ENCODE measurements at places on chromosomes 5 and 9.

GRCh38 chr5:40318395-40318794, 361.3 kb upstream of the PTGER4 start:
- DNase-seq: no peak

GRCh38 chr5:131377785-131378325, 114.0 kb downstream of the CDC42SE2 start:
- DNase-seq: no peak

- DNase-seq: no peak
Measured at GRCh38 chr5:68159224-68159951, 56.2 kb upstream of the PIK3R1 start.

DNA sequence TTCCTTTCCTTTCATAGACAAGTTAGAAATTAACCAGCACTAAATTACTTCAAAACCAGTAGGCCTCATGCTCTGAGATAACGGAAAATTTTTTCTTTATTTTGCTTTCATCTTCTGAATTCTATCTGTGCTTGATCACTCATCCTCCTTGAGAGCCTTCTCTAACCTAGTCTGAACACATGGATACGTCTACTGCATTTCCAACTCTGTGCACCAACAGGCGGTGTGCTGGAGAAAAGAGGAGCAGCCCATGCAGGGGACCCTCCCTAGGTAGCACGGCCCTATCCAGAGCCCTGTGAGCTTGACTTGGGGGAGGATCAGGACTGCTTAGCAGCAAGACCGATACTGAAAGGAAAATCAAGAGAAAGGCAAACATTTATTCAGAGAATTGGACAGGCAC, 149.8 kb downstream of the AUH start:
- no peak for DNase-seq

DNA sequence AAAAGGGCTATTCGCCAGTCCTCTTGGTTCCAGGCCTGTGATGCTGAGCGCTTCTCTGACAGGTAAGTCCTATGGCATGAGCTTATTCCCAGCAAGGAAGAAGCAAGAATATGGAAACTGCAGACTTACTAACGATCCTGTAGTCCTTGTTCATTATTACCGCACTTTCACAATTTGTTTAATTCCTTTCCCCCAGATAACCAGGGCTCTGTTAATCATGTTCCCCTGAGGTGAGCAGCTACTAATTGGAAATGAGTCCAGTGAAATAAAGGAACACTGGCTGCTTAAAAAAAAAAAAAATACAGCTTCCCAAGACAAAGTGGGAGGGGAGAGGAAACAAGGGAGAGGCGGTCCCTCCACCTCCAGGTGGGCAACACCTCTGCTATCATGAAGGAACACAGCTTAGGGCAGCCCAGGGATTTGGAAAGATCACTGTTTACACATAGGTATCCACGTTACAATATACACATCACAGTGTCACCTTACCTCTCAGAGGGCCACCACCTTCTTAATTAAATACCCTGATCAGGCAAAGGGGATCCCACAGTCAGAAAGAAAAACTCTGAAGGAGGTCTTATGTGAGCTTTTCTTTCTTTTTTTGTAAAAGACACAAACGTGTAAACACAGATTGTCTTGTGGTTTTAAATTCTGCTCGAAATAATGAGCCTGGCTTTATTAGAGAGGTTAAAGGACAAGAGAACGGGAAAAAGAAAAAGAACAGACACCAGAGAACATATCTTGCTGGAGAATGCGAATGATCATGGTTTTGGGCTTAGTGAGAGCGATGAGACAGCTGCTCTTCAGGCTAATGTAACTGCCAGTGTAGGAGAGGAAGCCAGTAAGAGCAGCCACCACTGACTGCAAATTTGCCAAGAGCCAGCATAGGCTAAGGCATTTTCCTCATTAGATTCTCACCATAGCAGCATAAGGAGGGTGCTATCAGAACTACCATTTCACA, 258.6 kb downstream of the CRB2 start:
- no peak for DNase-seq

DNA sequence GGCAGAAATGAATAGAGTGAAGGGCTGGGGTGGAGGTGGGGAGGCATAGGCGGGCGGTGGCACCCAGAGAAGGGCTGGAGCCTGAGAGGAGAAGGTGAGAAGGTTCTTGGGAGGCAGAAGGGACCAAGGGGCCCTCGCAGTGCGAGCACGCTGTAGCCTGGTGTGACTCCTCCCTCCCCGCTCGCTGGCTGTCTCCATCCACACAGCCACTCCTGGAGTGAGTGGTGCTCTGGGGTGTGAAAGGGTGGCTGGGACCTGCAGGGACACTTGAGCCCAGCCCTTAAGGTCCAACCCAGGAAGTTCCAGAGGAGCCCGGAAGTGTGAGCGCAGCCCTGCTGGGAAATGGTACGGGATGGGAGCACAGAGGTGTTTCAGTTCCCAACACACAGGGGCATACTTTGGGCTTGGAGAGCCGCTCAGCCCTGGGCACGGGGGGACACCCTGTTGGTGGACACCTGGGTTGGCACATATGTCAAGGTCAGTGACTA, 9.3 kb upstream of the SCGB3A1 start:
- DNase-seq: no peak

GRCh38 chr9:121610638-121610953, 40.8 kb upstream of the DAB2IP start:
- DNase-seq: no peak
